ENCODE measurements at places on chromosomes 6 and 20.

GRCh38 chr20:839015-839414 is 5.5 kb downstream of the FAM110A start:
- H3K4me3 ChIP-seq, result no peak overlapping the region
- H3K4me1 ChIP-seq, result peaks cover 28% of the 10 kb centered on the region
- DNase-seq, result no peak
- no peaks in the 10 kb centered on the region for H3K36me3 ChIP-seq

GRCh38 chr6:166381381-166381732 is 1.4 kb downstream of the MPC1 start:
- H3K27me3 ChIP-seq, result no peaks in the 10 kb centered on the region
- no peaks in the 10 kb centered on the region for H3K36me3 ChIP-seq
- H3K27ac ChIP-seq, result peak overlapping the region; percentile 87
- H3K4me3 ChIP-seq, result peak overlapping the region; percentile 85

DNA sequence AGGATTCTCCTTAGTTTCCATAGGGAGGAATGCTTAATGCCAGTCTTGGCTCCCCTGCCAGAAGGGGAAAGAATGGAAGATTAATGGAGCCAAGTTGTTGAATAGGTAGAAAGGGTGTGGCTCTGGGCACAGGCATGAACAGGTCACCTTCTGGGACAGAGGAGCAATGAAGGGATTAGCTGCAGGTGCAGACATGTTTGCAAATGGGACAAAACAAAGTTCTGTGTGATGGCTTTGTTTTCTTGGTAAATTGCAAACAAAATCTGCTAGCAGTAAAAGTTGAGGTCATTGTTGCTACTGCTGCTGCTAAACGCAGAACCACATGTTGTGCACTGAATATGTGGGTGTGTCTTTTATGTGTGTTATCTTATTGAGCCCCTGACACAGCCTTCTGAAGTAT is 93.3 kb downstream of the PERP start:
- no peaks in the 10 kb centered on the region for H3K36me3 ChIP-seq
- no peaks in the 10 kb centered on the region for H3K27me3 ChIP-seq
- H3K27ac ChIP-seq, result no peak overlapping the region
- no peaks in the 10 kb centered on the region for H3K4me1 ChIP-seq

- no peaks in the 10 kb centered on the region for H3K27me3 ChIP-seq
- H3K27ac ChIP-seq, result no peak overlapping the region
- DNase-seq, result no peak
- no peaks in the 10 kb centered on the region for H3K4me1 ChIP-seq
- no peaks in the 10 kb centered on the region for H3K36me3 ChIP-seq
- no peak overlapping the region for H3K4me3 ChIP-seq
Measured at GRCh38 chr6:92292067-92292466, 1127.3 kb downstream of the EPHA7 start.

- H3K4me1 ChIP-seq, result peaks cover 43% of the 10 kb centered on the region
- H3K27me3 ChIP-seq, result no peaks in the 10 kb centered on the region
- peaks cover 23% of the 10 kb centered on the region for H3K36me3 ChIP-seq
- H3K4me3 ChIP-seq, result peak within 1 kb of the TSS; percentile 91
Measured at GRCh38 chr6:31665501-31666336, at the start of gene CSNK2B. Gene CSNK2B (plus strand): TSS chr6:31666080. CDS start chr6:31666832, 752 bp downstream.

Measured in naive thymus-derived CD4-positive, alpha-beta T cell (primary cell).